NCI-H2107 (cell line): ENCODE measurements at places on chromosomes 6 and 20.

GRCh38 chr20:64151633-64152530, 12.4 kb upstream of the MYT1 start:
- DNase-seq: no peak

- DNase-seq: no peak
These were observed 10.0 kb upstream of the POU5F1 start for GRCh38 chr6:31180500-31180899.

DNA sequence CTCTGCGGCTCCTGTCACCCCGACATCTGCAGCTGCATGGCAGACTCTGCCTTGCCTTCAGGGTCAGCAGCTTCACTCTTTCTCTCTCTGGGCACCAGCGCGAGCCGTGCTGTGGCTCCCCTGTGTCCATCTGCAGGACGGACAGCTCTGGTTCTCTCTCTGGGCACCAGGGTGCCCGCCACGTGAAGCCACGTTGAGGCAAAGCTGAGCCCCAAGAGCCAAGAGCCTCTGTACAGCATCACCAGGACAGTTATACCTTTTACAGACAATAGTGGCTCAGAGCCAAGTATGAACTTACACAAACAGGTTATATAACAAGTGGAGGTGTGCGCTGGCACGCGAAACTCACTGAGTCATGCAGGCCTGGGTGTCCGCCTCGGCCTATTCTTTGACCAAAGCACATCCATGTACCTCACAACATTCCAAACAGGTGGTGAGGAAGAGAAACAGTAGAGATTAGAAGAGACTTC, 50.8 kb downstream of the FAM50B start:
- DNase-seq: no peak

- DNase-seq: no peak
These were observed 26.8 kb downstream of the SLC17A9 start for GRCh38 chr20:62979310-62979709.

- DNase-seq: no peak
These were observed 24.5 kb downstream of the FAM110A start for GRCh38 chr20:858011-858410.

GRCh38 chr20:52104546-52105441, 86.8 kb downstream of the ZFP64 start:
- no peak for DNase-seq

GRCh38 chr20:588476-588875, 21.6 kb downstream of the TCF15 start:
- DNase-seq: no peak
